ENCODE measurements at places on chromosomes 7 and 10. TPM values are rescaled to one million over a fixed set of nuclear protein-coding genes. Genes with fewer than 3 reads are reported as not detected.
A peak's percentile ranks its signal among the peaks of the same experiment; 100 is the strongest.

GRCh38 chr7:110372685-110373084 lies 718.2 kb upstream of the LRRN3 start:
- no peaks in the 10 kb centered on the region for H3K27me3 ChIP-seq
- no peak overlapping the region for H3K4me3 ChIP-seq
- no peaks in the 10 kb centered on the region for H3K4me1 ChIP-seq
- no peak overlapping the region for H3K27ac ChIP-seq
- H3K36me3 ChIP-seq: no peaks in the 10 kb centered on the region
- DNase-seq: no peak

- H3K4me3 ChIP-seq: no peak overlapping the region
- H3K27ac ChIP-seq: no peak overlapping the region
- DNase-seq: no peak
Measured at GRCh38 chr7:51077987-51078370, 238.6 kb downstream of the COBL start.

- H3K36me3 ChIP-seq: no peaks in the 10 kb centered on the region
- DNase-seq: no peak
- H3K4me1 ChIP-seq: no peaks in the 10 kb centered on the region
- H3K27ac ChIP-seq: peak within 1 kb of the TSS; percentile 90
- H3K27me3 ChIP-seq: no peaks in the 10 kb centered on the region
- peak within 1 kb of the TSS; percentile 96 for H3K4me3 ChIP-seq
Measured at GRCh38 chr10:34815185-34816084, at the start of gene PARD3. Gene PARD3 (minus strand): TSS chr10:34815296. CDS start chr10:34814995, 301 bp downstream.

DNA sequence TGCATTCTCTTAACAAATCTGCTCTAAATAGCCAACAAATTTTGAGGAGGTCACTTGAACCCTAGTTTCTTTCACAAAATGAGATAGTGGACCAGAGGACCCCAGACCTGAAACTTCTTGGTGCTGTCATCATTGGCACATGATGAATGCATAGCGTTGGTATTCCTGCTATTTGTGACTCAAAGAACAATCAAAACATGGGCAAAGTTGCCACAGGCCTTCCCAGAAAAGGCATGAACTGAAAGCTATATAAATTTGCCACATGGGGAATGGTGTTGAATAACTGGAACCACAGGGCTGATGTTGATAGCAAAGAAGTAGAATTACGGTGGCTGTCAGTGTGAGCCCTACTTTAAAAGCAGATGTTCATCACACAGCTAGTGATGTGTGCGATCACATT lies 219.9 kb upstream of the KMT2E start:
- DNase-seq: no peak
- no peak overlapping the region for H3K4me3 ChIP-seq
- H3K4me1 ChIP-seq: no peaks in the 10 kb centered on the region
- H3K36me3 ChIP-seq: no peaks in the 10 kb centered on the region
- H3K27ac ChIP-seq: no peak overlapping the region
- H3K27me3 ChIP-seq: no peaks in the 10 kb centered on the region

GRCh38 chr7:42395607-42396006 lies 158.6 kb upstream of the GLI3 start:
- H3K27me3 ChIP-seq: no peaks in the 10 kb centered on the region
- no peaks in the 10 kb centered on the region for H3K36me3 ChIP-seq
- H3K4me1 ChIP-seq: no peaks in the 10 kb centered on the region
- no peak for DNase-seq
- no peak overlapping the region for H3K27ac ChIP-seq

GRCh38 chr10:88097536-88097935 lies 234.1 kb downstream of the PTEN start:
- no peak overlapping the region for H3K27ac ChIP-seq
- DNase-seq: no peak
- no peaks in the 10 kb centered on the region for H3K27me3 ChIP-seq
- no peaks in the 10 kb centered on the region for H3K4me1 ChIP-seq

DNA sequence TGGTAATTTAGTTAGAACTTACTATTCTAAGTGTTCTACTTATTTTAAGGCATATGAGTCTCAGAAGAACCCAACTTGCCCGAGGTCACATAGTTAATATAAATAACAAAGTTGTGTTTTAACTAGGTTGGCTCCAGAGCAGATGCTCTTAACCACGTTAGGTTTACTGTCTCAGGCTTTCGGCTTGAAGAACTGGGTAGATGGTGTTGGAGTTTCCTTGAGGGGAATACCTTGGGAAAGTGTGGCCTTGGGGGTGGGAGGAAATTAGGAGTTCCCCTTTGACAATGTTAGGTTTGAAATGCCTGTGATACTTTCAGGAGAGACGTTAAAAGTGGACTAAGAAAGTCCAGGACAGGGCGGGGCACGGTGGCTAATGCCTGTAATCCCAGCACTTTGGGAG lies 9.6 kb downstream of the ZNF398 start:
- H3K27me3 ChIP-seq: no peaks in the 10 kb centered on the region
- no peak overlapping the region for H3K4me3 ChIP-seq
- DNase-seq: no peak
- no peaks in the 10 kb centered on the region for H3K36me3 ChIP-seq
- no peak overlapping the region for H3K27ac ChIP-seq

- no peaks in the 10 kb centered on the region for H3K4me1 ChIP-seq
- no peaks in the 10 kb centered on the region for H3K27me3 ChIP-seq
- no peak for DNase-seq
- H3K27ac ChIP-seq: no peak overlapping the region
- H3K36me3 ChIP-seq: no peaks in the 10 kb centered on the region
Measured at GRCh38 chr7:94632338-94633013, 23.5 kb downstream of the SGCE start.

- no peak for DNase-seq
- H3K4me1 ChIP-seq: no peaks in the 10 kb centered on the region
- no peak overlapping the region for H3K4me3 ChIP-seq
- no peaks in the 10 kb centered on the region for H3K36me3 ChIP-seq
- H3K27me3 ChIP-seq: no peaks in the 10 kb centered on the region
Measured at GRCh38 chr7:46220066-46220630, 299.1 kb upstream of the IGFBP3 start.

DNA sequence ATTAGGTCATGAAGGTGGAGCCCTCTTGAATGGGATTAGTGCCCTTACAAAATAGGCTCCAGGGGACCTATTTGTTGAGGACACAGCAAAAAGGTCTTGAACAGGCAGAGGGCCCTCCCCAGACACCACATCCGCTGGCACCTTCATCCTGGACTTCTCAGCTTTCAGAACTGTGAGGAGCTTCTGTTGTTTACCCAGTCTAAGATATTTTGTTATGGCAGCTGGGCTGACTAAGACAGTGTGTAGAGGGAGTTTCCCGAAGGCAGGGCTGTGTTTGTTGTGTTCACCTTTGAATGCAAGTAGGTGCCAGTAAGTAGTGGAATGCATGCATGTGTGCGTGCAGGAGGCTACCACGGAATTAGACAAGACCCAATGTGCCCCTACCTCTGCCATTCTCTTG lies 106.7 kb downstream of the PTPRE start:
- H3K36me3 ChIP-seq: no peaks in the 10 kb centered on the region
- no peak for DNase-seq
- no peak overlapping the region for H3K27ac ChIP-seq
- no peak overlapping the region for H3K4me3 ChIP-seq

GRCh38 chr7:152866125-152866524 lies 106.6 kb downstream of the ACTR3B start:
- H3K36me3 ChIP-seq: no peaks in the 10 kb centered on the region
- H3K4me1 ChIP-seq: no peaks in the 10 kb centered on the region
- H3K27ac ChIP-seq: no peak overlapping the region
- no peak for DNase-seq

GRCh38 chr7:108132551-108133265 lies 2.5 kb upstream of the LAMB4 start:
- no peaks in the 10 kb centered on the region for H3K36me3 ChIP-seq
- no peaks in the 10 kb centered on the region for H3K27me3 ChIP-seq
- no peak for DNase-seq
- peak overlapping the region; percentile 77 for H3K27ac ChIP-seq
- no peak overlapping the region for H3K4me3 ChIP-seq

DNA sequence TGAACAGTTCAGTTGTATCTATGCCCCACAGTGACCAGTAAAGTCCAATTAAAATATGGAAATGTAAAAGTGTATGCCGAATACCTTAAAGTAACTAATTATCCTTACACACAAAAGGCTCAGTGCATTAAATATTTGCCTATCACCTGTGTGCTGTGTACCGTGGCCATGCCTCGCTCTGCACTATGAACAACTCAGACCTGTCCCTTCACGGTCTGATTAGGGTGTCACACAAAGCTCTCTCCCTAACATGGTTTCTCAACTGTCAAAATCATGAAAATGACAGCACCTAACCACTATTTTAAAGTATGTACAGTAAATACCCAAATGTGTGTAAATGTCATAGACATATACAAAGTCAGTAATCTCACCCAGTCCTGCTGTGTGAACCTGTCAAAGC lies 43.1 kb downstream of the STK17A start:
- H3K4me3 ChIP-seq: no peak overlapping the region
- no peaks in the 10 kb centered on the region for H3K27me3 ChIP-seq
- no peaks in the 10 kb centered on the region for H3K36me3 ChIP-seq
- no peak for DNase-seq

DNA sequence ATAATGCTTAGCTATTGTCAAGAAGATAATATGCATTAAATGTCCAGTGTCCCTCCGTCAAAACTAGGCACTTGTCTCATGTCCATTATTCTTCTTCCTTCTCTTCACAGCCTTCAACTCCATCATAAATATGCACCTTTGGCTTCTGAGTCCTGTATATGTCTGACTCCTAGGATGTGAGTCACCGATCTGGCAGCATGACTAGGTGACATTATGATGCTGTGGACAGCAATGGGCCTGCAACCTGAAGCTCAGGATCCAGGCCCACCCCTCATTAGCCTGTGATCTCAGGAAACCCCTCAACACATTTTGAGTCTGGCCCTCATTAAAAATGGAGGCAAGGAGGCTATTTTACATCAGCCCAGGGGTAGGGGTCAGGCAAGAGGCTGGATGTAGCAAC lies 362.5 kb upstream of the ZMIZ1 start:
- H3K27ac ChIP-seq: no peak overlapping the region
- H3K27me3 ChIP-seq: no peaks in the 10 kb centered on the region
- no peak for DNase-seq
- H3K4me1 ChIP-seq: no peaks in the 10 kb centered on the region
- no peaks in the 10 kb centered on the region for H3K36me3 ChIP-seq

DNA sequence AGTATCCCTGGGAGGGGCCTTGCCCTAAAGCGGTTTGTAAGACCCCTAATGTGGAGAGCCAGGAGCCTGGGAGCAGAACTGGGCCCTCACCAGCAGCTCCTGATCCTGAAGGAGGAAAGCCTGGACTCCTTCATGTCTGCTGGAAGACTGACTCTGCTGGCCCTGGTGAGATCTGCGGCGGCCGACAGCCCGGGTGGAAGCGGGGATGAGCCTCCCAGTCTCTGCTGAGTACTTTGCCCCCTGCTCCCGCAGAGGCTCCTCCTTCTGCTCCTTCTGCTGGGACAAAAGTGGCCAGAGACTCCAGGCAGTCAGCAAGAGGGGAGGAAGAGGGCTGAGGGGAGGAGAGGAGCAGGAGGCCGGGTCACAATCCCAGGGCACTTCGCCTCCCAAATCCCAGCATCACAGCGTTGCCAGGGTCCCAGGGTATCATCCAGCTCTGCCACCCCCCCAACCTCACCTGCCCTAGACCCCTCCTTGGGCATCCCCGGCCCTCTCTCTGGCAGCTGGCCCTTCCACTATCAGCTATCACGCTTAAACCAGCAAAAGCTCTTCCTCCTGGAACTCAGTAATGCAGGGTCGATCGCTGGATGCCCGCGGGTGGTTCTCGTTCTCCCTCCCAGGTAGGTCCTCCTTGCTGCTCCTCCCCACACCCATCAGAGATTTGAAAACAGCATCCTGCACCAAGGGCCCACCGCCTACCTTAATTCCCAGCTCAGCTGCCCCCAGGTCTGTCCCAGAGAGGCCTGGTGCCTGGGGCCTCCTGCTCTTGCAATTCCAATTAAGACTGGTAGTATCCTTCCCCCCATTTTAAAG lies 7.9 kb downstream of the TBATA start:
- no peaks in the 10 kb centered on the region for H3K27me3 ChIP-seq
- no peaks in the 10 kb centered on the region for H3K36me3 ChIP-seq
- H3K27ac ChIP-seq: no peak overlapping the region
- H3K4me3 ChIP-seq: no peak overlapping the region
- no peaks in the 10 kb centered on the region for H3K4me1 ChIP-seq
- no peak for DNase-seq

DNA sequence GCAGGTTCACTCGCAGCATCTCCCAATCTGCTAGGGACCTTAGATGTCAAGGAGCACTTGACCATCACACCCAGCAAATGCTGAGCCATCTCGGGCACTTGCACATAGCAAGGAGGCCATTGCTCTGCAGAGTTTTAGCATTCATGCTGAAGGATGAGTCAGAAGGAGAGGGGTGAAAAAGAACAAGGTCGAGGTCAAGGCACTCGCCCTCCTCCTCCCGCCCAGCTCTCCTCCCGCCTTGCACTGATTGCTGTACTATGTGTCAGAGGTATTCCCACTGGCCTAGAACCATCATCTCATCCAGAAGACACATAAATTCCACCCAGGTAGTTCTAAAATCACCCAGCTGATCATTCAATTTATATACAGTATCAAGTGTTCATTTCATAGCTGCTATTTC lies 255.1 kb upstream of the SP4 start:
- H3K27me3 ChIP-seq: peaks cover 19% of the 10 kb centered on the region
- DNase-seq: no peak

DNA sequence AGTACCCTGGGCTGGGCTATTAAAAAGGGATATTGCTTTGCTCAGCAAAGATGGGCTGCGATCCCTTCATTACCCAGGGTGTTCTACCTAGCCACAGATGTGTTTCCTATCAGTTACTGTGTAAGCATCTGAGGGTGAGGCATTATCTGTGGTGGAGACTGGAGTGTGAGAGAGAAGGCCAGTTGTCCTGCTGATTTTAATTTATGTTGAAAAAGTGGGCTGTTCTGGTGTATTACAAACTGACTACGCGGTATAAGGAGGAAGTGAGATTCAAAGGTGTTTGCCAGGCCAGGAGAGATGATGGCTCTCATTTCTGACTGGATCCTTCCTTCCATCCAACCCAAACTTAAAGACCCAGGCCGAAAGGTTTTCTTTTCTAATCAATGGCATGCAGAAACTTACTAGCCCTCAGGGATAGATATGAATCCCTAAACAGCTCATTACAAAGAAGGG lies 7.6 kb downstream of the TCF7L2 start:
- no peak for DNase-seq
- no peaks in the 10 kb centered on the region for H3K36me3 ChIP-seq
- peak overlapping the region; percentile 73 for H3K27ac ChIP-seq
- H3K4me3 ChIP-seq: no peak overlapping the region

SORBS1 gene
- total RNA-seq: 156 TPM

ZNF425 gene
- total RNA-seq: 4.7 TPM

CYP3A4 gene
- 0.33 TPM for total RNA-seq

GLI3 gene
- 29.9 TPM for total RNA-seq

UCN3 gene
- total RNA-seq: not detected

ASB10 gene
- total RNA-seq: not detected

WDFY4 gene
- total RNA-seq: 2.3 TPM

HKDC1 gene
- total RNA-seq: not detected

LIPN gene
- not detected for total RNA-seq
